ENCODE measurements at places on chromosomes 7 and 10.
A peak's percentile ranks its signal among the peaks of the same experiment; 100 is the strongest.

GRCh38 chr10:115051216-115051615 is 41.9 kb upstream of the ATRNL1 start:
- DNase-seq: no peak

GRCh38 chr10:69475433-69475830 is 24.2 kb downstream of the TSPAN15 start:
- no peak for DNase-seq

GRCh38 chr10:34495938-34496337 is 319.2 kb downstream of the PARD3 start:
- DNase-seq: no peak

- DNase-seq: no peak
These were observed 183.0 kb downstream of the ARID5B start for GRCh38 chr10:62084451-62084850.

DNA sequence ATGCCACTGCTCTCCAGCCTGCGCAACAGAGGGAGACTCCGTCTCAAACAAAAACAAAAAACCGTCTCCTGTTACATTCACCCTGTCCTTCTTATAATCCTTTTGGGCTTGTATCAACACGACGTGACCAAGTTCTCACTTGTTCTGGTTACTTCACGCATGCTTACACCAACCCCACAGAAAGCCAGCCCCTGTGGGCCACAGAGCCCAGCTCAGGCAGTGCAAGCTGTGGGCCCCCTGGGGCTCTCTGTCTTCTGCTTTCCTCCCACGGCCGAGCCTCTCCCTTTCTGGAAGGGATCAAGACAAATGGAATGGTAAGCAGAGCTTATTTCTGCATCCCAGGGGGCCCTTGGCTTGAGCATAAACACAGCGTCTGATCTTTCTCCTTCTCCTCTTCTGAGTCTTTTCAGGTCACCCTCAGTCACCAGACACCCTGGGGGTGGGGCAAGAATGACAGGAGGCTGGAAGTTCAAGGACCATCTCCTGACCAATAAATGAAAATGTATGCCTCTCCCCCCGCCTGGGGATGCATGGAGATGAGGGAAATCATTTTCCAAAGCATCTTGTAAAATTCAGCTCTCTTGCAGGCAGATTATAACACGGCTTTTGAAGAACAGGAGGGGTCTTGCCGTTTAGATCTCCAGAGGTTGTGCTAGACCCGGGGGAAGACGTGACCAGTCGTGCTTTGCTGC is 19.0 kb upstream of the TRIM56 start:
- DNase-seq: no peak

GRCh38 chr7:8386926-8387550 is 46.4 kb upstream of the NXPH1 start:
- no peak for DNase-seq

- DNase-seq: no peak
These were observed 21.5 kb downstream of the GPRIN2 start for GRCh38 chr10:46534828-46535524.

DNA sequence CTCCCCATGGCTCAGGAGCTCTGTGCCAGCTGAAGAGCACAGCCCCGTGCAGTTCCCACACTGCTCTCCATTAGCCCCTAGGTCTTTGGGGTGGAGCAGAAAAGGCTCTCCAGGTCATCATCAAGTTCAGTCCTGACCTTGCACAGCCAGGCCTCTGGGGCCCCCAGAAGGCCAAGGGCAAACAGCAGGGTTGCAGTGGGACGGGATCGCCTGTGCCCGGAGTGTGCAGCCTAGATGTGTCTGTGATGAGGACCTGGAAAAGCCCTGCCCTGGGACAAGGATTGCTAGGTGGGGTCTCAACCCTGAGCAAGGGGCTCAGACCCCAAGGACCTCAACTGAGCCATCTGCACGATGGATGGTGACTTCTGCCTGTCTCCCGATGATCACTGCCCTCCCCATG is 549 bp downstream of the INMT start:
- DNase-seq: no peak

- DNase-seq: no peak
These were observed 217.2 kb downstream of the RELN start for GRCh38 chr7:103772171-103772773.

DNA sequence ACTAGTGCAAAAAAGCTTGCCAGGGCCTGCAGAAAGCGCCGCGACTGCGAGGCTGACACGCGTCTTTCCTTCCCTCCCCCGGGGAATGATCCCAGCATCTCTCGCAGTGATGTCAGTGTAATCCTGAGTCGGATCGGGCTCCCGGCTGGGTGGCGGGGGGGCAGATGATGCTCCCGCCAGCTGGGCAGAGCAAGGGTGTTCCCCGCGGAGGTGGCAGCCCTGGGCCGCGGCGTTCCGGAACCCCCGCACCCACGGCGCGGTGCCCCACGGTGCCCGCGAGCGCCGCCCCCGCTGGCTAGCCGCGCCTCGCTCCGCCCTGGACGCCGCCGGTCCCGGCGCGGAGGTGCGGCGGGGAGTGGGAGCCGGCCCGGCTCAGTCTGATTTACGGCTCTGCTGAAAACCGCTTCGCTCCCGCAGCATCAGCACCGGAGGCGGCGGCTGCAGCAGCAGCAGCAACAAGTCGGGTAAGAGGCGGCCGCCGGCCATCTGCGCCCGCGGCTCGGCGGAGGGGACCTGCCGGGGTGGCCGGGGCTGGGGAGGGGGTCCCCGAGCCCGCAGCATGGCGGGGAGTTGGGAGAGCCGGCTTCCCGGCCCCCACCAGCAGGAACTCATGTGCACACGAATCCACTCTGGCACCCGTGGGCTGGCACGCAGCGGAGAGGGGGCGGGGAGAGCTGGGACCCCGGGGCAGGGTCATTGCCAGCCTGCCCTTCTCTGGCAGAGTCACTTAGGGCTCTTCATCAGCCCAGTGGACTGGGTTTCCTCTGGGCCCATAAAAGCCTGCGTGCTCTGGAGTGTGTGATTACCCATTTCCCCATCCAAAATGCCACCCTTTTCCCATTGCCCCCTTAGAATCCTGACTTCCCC is at the start of gene ZNF365:
TSS of gene ZNF365 (plus strand) at position 375 of the 867 bp plus-strand sequence. CDS start 1,825 bp downstream, outside the sequence.
- peak; percentile 55 for DNase-seq

GRCh38 chr7:36604806-36605205 is 119.5 kb downstream of the AOAH start:
- DNase-seq: no peak

DNA sequence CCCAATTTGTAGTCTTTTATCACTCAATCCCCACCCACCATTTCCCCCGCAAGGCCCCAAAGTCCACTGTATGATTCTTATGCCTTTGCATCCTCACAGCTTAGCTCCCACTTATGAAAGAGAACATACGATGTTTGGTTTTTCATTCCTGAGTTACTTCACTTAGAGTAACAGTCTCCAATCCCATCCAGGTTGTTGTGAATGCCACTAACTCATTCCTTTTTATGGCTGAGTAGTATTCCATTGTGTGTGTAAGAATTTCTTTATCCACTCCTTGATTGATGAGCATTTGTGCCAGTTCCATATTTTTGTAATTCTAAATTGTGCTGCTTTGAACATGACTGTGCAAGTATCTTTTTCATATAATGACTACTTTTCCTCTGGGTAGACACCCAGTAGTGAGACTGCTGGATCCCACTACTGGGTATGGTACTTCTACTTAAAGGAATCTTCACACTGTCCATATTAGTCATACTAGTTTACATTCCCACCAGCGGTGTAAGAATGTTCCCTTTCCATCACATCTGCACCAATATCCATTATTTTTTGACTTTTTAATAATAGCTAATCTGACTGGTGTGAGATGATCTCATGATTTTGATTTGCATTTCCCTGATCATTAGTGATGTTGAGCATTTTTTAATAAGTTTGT is 152.6 kb downstream of the JMJD1C start:
- DNase-seq: no peak

- no peak for DNase-seq
These were observed 5.8 kb upstream of the PRTFDC1 start for GRCh38 chr10:24958091-24958720.

DNA sequence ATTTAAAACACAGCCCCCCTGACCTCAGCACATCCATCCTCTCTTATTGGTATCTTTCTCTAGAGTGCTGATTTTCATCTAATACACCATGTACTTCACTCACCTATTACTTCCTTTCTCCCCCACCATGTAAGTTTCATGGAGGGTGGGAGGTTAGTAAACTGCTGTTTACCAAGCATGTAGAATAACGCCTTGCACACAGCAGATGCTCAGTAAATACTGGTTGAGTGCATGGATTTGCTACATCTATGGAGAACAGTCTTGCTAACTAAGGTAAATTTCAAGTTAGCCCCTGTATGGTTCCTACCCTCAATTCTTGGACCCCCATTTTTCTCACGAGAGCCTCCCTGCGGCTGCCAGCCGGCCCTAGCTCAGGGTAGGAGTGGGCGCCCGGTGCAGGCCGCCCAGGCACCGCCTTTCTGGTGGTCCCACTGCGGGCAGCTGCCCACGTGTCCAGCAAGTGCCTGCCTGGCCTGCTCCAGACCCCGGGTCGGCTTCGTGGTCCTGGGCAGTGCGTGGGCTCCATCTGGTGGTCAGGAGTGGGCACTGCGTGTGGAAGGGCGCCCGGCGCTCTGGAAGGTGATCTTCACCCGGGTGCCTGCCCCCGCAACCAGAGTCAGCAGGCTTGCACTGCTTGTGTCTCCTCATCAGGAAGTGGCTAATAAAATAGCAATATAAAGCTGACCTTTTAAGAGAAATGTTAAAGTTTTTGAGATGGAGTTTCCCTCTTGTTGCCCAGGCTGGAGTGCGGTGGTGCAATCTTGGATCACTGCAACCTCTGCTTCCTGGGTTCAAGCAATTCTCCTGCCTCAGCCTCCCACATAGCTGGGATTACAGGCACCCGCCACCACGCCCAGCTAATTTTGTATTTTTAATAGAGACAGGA is 63.4 kb upstream of the DNAJB6 start:
- DNase-seq: peak; percentile 3

- DNase-seq: no peak
These were observed 209.1 kb downstream of the CREB5 start for GRCh38 chr7:28621369-28621841.

- DNase-seq: peak; percentile 29
These were observed 14.8 kb downstream of the PDAP1 start for GRCh38 chr7:99393355-99394187.

Data from hypothalamus (tissue), 51 donors.